ENCODE measurements at places on chromosomes 12 and 14.
A peak's percentile ranks its signal among the peaks of the same experiment; 100 is the strongest.

- DNase-seq = no peak
Observed at GRCh38 chr14:24802236-24802635, 168.2 kb upstream of the GZMB start.

- no peak for DNase-seq
Observed at GRCh38 chr12:88579601-88580050, 645 bp downstream of the KITLG start.

DNA sequence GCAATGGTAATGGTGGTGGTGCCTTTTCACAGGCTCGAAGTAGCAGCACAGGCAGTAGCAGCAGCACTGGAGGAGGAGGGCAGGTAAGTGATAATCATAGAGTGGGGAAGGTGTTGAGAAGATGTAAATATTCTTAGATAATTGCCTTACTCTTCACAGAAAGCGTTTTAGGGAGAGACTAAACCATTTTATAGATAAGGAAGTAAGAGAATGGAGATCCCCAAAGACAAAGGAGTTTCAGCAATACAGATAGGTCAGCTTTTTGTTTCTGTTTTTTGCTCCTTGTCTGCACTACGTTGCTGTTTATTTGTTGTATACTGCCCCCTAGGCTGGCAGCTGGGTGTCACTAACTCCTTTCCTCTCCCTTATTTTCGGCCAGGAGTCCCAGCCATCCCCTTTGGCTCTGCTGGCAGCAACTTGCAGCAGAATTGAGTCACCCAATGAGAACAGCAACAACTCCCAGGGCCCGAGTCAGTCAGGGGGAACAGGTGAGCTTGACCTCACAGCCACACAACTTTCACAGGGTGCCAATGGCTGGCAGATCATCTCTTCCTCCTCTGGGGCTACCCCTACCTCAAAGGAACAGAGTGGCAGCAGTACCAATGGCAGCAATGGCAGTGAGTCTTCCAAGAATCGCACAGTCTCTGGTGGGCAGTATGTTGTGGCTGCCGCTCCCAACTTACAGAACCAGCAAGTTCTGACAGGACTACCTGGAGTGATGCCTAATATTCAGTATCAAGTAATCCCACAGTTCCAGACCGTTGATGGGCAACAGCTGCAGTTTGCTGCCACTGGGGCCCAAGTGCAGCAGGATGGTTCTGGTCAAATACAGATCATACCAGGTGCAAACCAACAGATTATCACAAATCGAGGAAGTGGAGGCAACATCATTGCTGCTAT is 2.0 kb downstream of the SP1 start:
- peak; percentile 13 for DNase-seq

DNA sequence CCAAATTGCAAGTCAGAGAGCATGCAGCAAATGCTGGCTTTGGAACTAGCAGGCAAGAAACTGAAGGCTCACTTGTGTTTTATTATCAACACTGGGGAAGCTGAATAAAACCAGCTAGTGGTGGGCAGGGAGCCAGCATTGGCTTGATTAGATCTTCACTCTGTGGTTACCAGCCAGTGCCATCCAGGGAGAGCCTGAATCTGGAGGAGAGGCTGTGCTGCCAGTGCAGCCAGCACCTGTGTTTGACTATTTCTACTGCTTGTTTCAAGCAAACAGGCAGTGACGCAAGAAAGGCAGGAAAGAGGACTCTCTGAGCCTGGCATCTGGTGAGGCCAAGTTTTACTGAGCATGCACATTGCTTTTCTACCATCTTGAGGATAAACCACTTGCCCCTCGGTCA is 247.0 kb downstream of the PHLDA1 start:
- DNase-seq = peak; percentile 76

DNA sequence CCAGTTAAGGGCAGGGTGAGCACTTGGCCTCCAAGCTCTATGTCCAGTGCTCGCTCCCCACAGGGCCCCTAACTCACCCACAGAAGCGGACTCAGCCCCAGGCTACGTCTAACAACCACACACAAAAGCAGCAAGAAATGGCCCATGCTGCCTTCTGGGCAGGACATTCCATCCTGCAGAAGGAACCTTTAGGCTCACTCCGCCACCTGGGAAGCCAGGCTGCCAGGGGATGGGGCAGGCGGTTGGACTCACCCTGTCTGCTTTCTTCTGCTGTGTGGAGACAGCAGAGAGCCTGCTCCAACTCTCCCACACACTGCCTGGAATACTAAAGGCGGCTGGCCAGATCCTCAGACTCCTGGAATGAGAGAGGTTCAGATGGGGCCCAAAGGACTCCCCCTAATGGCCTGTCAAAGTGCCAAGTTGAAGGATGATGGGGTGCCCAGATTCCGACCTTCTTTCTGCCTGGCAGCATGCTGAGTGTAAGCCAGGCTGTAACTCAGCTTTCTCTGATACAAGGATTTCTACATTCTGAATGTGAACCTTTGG is 27.7 kb upstream of the BLTP3B start:
- DNase-seq = no peak

DNA sequence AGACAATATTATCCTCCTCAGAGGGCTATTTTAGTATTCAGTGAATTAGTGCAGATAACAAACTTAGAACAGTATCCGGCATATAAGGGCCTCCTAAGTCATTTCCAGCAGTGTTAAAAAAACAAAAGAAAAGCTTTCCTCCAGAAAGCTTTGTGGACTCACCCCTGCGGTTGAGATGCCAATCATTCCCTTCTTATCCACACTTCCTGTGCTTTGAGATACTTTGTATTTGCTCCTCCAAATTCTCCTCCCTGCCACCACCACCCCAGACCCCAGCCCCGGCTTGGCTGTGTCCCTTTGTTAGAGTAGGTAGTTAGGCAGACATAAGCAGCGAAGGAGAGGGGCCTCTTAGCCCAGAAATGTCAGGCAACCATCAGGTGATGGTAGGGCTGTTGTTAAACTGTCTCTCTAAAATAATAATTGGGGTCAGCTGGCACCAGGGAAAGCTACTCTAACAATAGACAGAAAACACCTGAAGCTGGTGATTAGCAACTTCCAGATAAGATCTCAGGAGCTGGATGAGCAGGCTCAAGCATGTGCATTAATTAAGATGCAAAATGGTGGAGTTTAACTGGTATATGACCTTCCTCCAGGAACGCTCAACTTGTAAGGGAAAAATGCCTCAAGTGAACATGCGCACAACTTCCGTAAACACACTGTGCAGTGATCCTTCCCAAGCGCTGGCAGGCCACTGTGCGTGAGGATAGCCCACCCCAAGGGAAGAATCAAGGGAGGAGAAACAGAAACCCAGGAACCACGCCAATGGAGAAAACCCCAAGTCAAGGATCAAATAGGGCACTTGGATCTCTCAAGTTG is 152.1 kb upstream of the EEA1 start:
- no peak for DNase-seq

- no peak for DNase-seq
Observed at GRCh38 chr14:89324501-89325298, 92.3 kb downstream of the FOXN3 start.

DNA sequence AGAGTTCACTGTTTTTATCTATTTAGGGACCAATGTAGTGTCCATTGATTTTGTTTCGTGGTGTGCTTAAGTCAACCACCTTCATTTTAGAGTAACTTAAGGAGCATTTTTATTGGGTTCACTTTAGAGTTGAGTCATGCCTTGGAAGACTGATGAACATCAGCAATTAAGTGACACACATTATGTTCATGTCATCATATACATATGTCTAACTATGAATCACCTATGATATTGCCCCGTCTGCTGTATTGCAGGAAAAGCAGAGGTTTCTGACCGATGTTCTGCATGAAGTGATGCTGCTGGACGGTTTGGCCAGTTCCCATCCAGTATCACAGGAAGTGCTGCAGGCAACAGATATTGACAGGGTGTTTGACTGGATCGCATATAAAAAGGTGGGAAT is 227.1 kb downstream of the TRHDE start:
- no peak for DNase-seq

- no peak for DNase-seq
Observed at GRCh38 chr14:104872469-104873341, 7.6 kb downstream of the CEP170B start.

DNA sequence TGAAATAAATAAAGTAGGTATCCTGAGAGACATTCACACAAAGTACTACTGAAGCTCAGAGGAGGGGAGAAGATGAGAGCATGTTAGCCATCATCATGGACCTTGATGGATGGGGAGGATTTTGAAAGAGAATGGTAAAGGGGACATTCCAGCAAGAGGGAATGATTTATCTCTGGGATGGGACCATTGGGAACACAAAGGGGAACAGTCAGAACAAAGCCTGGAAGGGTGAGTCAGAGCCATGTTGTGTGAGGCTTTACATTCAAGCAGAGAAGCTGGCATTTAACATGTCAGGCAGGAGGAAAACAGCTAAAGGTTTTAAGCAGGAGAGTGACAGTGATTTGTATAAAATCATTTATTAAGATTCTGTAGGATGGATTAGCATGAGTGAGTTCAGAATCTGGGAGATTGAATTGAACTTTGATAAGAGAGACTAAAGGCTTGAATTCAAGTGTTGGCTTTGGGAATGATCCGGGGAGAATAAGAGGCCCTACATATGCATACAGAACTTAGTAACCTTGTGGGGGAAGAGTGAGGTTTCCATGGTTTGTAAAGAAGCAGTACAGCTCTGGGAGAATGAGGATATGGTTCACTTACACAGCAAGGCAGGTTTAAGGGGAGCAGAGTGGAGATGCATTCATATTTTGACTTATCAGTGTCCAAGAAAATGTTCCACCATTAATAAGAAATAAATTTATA is 174.4 kb downstream of the SYT10 start:
- DNase-seq = no peak

DNA sequence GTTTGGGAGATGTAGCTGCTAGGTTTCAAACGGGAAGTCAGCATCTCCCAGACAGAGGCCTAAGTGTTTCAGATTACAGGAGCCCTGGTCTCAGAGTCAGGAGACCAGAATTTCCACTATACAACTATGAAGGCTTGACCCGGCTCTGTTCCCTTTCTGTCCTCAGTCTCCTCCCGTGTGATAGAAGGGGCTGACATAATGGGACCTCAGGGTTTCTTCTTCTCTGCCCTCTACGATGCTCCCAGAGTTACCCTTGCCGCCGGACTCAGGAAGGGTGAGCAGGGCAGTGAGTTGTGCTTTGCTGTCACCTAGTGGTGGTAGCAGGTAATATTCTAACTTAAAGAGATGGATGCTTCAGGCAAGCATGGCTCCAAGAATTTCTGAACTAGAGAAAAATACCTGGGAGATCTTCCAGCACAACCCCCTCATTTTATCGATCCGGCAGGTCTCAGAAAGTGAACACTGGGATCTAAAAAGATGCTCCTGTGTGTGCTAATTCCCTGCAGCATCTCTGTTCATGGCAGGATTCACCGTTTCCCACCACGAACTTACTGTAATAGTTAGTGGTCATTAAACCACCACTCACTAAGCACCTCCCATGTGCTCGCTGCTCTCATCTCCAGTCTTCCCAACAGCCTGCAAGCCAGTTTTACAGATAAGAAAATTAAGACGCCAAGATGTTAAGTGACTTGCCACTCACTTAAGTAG is 84.4 kb downstream of the VWF start:
- peak; percentile 70 for DNase-seq

Data from NCI-H2081 (cell line).